ENCODE measurements at places on chromosomes 4 and X.

- DNase-seq = peak; percentile 26
These were observed 91.5 kb upstream of the ZNF827 start for GRCh38 chr4:146029939-146030710.

GRCh38 chrX:21255032-21255618, 119.1 kb upstream of the CNKSR2 start:
- no peak for DNase-seq

GRCh38 chr4:156888762-156889161, 82.8 kb downstream of the PDGFC start:
- DNase-seq = no peak

- DNase-seq = no peak
These were observed 49.5 kb downstream of the COQ2 start for GRCh38 chr4:83234902-83235644.

DNA sequence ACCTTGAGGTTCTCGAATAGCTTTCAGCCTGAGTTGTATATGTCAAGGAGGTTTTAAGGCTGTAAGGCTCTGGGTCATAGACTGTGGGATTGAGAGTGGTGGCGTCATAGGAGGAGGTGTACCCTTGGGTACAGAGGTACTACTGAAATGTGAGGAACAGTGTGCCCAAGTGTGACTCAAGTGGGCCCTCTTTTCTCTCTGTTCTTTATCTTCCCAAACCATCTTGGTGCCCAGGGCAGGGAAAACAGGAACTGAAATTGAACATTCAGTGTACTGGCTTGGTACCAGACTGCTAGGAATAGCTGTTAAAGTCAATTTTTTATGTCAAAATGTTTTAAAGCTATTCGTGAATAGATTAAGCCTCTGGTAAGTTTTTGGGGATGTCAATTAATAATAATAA, 136.2 kb upstream of the RPS6KA3 start:
- no peak for DNase-seq

- no peak for DNase-seq
These were observed 12.4 kb downstream of the LIMCH1 start for GRCh38 chr4:41550308-41550707.

DNA sequence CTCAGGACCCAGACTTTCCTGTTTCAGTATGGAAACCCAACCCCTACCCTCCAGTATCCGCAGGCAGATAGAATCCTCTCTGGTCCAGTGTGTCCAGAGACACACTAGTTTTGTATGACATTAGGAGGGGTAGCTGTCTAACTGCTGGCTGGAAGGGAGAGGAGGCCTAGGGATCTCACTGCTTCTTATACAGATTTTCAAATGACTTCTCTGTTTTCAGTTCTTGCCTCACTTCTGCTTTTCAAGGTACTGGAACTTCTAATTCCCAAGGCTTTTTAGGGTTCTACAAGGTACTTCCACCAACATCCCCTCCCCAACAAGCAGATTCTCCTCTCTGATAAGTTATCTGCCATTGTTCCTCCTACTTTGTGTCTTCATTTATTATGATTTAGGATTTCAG, 6.1 kb downstream of the SGCB start:
- DNase-seq = no peak

GRCh38 chr4:145276050-145276449, 95.7 kb upstream of the OTUD4 start:
- no peak for DNase-seq

DNA sequence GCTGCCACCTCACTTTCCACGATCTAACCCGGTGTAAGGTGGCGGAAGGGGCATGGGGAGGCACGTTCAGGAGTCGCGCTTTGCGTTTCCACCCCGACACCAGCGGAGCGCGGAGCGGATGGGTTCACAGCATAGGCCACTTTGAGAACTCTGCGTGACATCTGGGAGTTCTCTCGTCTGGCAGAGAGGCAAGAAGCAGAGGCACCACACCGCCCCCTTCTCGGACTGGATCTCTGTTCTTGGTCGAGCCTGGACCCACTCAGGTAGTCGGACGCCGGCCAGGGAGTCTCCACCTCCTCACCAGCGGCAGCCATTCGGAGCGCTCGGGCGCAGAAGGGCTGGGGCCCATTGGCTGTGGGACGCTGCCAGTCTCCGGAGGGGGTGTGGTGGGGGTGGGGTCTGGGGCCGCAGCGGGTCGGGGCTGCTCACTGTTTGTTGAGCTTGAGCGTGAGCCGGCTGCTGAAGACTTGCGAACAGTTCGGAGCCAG, at the start of gene DACH2:
Gene DACH2, plus strand, starts transcription at position 428 of the 488 bp plus-strand sequence.
- peak; percentile 90 for DNase-seq

GRCh38 chr4:41660352-41660751, 88.2 kb downstream of the PHOX2B start:
- no peak for DNase-seq

DNA sequence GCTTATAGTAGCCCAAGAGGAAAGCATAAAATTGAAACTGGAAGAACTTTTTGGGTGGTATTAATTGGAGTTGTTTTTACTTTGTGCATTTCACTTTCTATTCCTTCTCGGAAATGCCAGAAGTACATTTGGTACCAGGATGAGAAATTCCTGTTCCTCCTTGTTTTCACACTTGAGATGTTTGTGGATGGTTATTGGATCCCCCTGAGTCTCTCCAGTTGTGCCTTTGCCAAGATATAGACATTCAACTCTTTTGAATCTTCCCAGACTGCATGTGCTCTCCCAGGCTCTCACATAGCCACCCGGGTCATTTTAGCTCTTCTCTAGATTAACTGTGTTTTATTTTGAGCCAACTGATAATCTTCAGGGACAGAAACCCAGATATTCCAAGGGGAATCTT, 120.5 kb downstream of the AFF1 start:
- no peak for DNase-seq

GRCh38 chr4:143046454-143046853, 138.3 kb upstream of the USP38 start:
- no peak for DNase-seq

- DNase-seq = no peak
These were observed 1824.7 kb downstream of the PCDH7 start for GRCh38 chr4:32544846-32545245.

DNA sequence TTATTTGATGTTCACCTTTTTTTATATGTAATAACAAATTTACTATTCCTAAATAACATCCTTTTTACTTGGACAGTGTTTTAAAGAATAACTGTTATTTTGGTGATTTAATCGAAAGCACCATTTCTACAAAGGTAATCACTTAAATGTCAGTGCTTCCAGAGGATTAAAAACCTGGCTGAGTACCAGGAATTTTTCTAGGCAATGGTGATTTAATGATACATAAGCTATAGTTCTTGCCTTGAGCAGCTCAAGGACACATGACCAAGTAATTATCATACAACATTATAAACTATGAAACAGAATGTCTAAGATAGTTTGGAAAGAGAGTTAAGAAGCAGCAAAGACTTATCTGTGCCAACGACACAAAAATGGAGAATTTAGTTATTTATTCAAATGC, 1291.9 kb upstream of the TENM3 start:
- DNase-seq = no peak

- no peak for DNase-seq
These were observed 64.4 kb upstream of the KLHL13 start for GRCh38 chrX:118181030-118181429.

GRCh38 chrX:65575022-65575421, 40.4 kb upstream of the LAS1L start:
- DNase-seq = no peak
